Activated CD4-positive, alpha-beta T cell treated with anti-CD3 and anti-CD28 coated beads for 1 hour (primary cell): ENCODE measurements at places on chromosomes 6 and 20.

GRCh38 chr6:24980507-24981385 lies 45.0 kb upstream of the RIPOR2 start:
- DNase-seq = no peak

DNA sequence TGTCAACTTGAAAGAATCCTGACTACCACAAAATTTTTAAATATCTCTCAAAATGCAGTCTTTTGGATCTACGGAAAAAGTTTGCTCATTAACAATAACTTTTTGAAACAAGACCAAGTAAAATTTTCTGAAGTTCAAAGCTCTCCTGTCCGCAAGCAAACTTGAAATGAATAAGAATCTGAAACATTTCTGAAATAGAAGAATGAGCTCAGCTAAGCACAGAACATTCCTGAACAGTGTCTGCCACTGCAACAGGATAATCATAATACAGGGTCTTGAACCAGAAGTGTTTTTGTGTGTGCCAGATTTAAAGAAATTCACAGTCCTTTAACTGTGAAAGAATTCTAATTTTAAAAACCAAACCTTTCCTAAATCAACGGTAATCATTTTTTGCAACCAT lies 49.1 kb upstream of the TASP1 start:
- DNase-seq = no peak

- no peak for DNase-seq
Observed at GRCh38 chr6:96547654-96548053, 15.3 kb upstream of the FHL5 start.

DNA sequence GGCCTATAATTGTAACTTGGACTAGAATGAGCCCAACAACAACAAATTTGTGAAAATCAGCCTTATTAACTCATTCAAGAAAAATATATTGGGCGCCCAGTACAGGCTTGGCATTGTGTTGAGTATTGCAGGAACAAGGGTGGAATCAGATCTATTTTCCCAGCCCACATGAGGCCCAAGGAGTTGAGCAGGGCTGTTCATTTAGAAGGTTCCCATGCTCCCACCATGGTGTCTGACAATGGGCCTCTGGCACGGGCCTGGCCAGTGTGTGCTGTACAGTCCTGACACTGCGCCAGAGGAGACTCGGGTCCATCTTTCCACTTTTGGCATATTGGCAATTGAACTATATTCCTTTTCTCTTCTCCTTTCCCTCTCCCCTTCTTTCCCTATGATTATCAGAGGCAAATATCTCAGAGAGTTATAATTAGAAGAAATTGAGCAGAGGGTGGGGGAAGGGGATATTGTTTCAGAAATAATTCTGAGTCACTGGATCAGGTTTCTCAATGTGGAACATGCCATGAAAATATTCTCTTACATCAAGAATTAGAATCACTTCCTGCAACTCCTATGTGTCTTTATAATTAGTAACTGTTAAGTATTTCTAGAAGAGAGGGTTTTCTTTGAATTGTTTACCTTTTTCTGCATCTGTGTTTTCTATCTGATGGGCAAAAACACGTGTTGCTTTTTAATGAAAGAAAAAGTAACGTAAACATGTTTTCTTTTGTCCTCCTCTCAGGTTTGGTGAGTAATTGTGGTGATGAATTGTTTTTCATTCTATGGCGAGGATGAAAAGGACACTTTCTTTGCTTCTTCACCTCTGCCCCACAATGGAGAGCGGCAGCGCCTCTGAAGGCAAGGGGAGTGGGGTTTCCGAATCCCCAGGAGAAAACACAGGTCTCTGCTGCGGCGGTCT lies 209.4 kb downstream of the FOXA2 start:
- DNase-seq = no peak

DNA sequence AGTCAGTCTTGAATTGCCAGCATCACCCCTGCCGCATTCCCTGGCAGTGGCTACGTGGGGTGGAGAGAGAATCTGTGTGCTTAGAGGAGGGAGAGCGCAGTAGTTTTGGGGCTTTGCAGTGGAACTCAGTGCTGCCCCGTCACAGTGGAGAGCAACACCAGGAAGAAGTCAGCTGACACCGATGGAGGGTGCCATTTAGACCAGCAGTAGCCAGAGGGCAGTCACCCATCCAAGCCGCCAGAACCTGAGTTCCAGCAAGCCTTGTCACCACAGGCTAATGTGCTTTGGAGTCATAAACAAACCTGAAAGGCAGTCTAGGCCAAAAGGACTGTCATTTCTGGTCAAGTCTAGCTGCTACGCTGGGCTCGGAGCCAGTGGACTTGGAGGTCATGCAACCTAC lies 22.0 kb upstream of the PERP start:
- no peak for DNase-seq

GRCh38 chr20:17641520-17641964 lies 40.5 kb downstream of the RRBP1 start:
- no peak for DNase-seq
